SJCRH30 (cell line): ENCODE measurements at places on chromosomes 2 and 18. TPM values are rescaled to one million over a fixed set of nuclear protein-coding genes. Genes with fewer than 3 reads are reported as not detected.

- no peak for DNase-seq
Observed at GRCh38 chr2:232980683-232981082, 32.4 kb downstream of the NGEF start.

DNA sequence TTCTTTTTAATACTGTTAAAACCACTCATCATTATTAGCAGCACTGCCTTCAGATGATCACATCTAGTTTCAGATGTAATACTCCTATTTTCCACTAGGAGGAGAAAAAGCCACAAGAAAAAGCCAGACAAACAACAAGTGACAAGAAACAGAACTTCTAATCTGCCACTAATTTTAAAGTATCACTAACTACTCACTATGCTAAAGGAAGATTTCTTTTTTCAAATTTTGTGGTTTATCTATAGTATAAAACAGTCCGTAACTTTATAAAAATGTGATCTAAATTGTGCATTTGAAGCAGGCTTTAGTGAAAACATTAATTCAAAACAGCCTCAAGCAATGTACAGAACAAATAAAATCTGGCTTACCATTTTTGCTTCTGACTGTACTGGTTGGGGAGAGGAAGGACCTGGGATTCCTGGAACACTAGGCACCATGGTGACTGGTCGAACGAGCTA lies 56.8 kb downstream of the ATF2 start:
- no peak for DNase-seq

- no peak for DNase-seq
Observed at GRCh38 chr2:172092716-172093415, 7.6 kb downstream of the DLX1 start.

Gene ZNF892
- total RNA-seq: 5.3 and 6.8 TPM in 2 replicates

- peak; percentile 52 for DNase-seq
Observed at GRCh38 chr2:73897240-73897583, 4.4 kb downstream of the ACTG2 start.
